ENCODE measurements at places on chromosomes 1 and 21.

GRCh38 chr21:27094184-27094948 is 127.5 kb upstream of the ADAMTS5 start:
- no peak for DNase-seq

DNA sequence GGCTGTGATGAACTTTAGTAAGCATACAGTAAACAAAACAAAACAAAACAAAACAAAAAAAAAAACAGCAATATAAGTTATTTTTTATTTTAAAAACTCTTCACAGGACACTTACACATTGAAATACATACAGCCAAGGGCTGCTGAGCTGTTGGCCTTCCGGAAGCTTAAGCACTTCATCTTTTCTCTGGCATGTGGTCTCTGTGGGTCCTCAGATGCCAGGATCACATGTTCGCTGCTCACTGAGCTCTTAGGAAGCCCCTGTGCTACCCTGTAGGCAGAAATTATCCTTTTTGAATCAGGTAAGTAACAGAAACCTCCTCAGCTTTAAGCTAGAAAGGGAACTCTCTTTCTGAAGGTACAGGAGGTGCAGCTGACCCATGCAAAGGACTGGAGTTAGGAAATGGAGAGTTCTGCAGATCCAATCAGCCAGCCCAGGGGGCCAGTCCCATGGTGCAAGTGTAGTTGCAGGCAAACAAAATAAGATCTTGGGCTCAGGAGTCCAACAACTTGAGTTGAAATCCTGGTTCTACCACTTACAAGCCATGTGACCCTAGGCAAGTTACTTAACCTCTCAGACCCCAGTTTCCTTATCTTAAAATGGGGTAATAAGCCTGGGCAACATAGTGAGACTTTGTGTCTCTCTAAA is 22.4 kb upstream of the MED18 start:
- DNase-seq: no peak

DNA sequence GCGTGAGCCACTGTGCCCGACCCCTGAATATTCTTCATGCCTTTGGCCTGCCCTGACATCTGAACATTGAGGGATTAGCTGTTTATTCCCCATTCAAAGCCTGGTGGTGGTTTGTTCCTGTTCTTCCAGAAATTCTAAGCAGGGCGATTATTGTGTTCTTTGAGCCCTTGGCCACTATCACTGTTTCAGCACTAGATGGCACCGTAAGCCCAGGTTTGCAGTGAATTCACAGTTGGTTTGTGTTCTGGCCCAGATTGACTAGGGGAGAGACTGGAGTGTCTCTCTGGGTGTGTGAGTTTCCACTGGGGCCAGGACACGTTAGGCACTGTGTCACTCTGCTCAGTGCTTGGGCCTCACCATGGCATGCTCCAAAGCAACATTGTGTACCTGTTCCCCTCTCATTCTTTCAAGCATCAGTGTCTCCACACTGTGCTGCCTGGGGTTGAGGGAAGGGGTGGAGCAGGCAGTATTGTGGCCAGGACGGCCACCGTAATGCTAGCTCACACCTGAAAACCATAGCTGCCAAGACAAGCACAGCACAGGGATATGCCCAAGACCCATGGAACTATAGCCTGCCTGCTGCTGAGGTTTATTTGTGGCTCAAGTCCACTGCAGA is 52.7 kb downstream of the PKN2 start:
- DNase-seq: peak; percentile 9

DNA sequence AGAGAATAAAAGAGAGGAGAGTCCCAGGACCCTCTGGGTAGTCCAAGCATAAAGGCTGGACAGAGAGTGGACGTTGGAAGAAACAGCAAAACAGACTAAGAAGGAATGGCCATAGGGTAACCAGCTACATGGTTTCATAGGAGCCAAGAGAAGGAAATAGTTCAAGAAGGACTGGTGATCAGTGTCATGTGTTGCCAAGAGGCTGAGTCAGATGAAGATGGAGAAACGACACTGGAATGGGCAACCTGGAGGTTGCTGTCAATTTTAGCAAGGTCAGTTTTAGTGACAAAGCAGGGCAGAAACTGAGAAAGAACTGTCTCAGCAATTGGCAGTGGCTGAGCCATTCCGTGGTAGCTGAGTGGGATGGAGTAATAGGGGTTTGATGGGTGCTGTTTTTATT is 41.4 kb downstream of the HMGB4 start:
- DNase-seq: no peak

All from NCI-H446 (cell line).